Keratinocyte (primary cell): ENCODE measurements at places on chromosomes 3 and 15.

DNA sequence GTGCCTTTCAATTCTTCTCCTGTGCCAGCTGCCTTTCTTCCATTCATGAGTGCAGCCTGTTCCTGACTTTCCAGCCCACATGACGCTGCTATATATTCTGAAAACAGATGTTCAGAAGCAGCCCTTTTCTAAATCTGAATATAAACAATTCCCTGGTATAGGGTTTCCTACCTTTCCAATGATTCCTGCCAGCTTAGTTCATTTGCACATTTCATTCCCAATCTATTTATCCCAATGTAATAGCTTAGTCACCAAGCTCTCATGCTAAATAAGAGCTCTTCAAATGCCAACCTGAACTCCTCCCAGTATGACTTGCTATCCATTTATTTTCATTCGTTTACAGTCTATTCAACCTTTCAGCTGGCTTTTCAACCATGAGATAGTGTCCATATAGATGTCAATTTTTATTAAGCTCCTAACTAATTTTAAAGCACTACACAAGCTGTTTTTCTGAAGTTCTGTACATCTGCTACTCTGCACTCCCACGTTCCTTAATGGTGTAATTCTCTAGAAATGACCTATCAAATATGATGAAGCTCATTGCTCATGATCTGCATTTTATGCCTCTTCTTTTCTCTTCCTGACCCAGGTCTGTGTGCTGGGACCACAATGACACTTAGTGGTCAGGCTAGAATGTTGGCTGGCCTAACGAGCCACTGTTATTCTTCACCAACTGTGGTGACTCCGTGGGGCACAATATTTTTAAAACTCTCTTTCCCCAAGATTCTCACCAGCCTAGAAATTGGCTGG is 605.0 kb upstream of the TBL1XR1 start:
- H3K4me1 ChIP-seq, result no peaks in the 10 kb centered on the region
- H3K36me3 ChIP-seq, result no peaks in the 10 kb centered on the region
- H3K4me3 ChIP-seq, result no peak overlapping the region
- DNase-seq, result no peak
- no peak overlapping the region for H3K27ac ChIP-seq

- peaks cover 4% of the 10 kb centered on the region for H3K4me1 ChIP-seq
- DNase-seq, result no peak
- H3K27ac ChIP-seq, result no peak overlapping the region
- H3K4me3 ChIP-seq, result no peak overlapping the region
These were observed 57.7 kb downstream of the SUMF1 start for GRCh38 chr3:4409415-4409814.

GRCh38 chr3:192577271-192577670 is 150.1 kb downstream of the FGF12 start:
- H3K4me1 ChIP-seq, result no peaks in the 10 kb centered on the region
- H3K4me3 ChIP-seq, result no peak overlapping the region
- H3K27me3 ChIP-seq, result no peaks in the 10 kb centered on the region
- no peak for DNase-seq

DNA sequence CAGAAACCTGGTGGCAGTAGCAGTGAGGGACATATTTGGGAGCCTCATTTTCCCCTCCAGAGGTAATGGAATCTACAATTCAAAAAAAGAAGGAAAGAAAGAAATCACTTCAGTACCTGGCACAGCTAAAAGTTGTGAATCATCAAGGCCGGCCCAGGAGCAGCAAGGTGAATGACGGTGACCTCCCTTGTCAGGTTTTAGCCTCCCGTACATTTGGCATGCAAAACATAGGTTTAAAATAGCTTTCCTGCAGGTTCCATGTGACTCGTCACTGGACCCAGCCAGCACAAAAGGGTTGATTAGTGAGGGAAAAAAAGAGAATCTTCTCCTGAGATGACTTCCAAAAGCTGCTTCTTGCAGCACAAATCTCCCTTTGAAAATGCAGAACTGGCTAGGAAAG is 394.2 kb downstream of the LSAMP start:
- no peaks in the 10 kb centered on the region for H3K27me3 ChIP-seq
- H3K4me1 ChIP-seq, result peaks cover 3% of the 10 kb centered on the region
- H3K27ac ChIP-seq, result no peak overlapping the region
- no peak overlapping the region for H3K4me3 ChIP-seq
- H3K36me3 ChIP-seq, result no peaks in the 10 kb centered on the region

GRCh38 chr3:86865506-86865905 is 125.4 kb downstream of the VGLL3 start:
- H3K4me1 ChIP-seq, result no peaks in the 10 kb centered on the region
- H3K27ac ChIP-seq, result no peak overlapping the region
- no peak overlapping the region for H3K4me3 ChIP-seq
- DNase-seq, result no peak
